ENCODE measurements at places on chromosomes 5 and 9.

GRCh38 chr9:122929796-122930354, 1.4 kb downstream of the ZBTB26 start:
- DNase-seq = no peak

DNA sequence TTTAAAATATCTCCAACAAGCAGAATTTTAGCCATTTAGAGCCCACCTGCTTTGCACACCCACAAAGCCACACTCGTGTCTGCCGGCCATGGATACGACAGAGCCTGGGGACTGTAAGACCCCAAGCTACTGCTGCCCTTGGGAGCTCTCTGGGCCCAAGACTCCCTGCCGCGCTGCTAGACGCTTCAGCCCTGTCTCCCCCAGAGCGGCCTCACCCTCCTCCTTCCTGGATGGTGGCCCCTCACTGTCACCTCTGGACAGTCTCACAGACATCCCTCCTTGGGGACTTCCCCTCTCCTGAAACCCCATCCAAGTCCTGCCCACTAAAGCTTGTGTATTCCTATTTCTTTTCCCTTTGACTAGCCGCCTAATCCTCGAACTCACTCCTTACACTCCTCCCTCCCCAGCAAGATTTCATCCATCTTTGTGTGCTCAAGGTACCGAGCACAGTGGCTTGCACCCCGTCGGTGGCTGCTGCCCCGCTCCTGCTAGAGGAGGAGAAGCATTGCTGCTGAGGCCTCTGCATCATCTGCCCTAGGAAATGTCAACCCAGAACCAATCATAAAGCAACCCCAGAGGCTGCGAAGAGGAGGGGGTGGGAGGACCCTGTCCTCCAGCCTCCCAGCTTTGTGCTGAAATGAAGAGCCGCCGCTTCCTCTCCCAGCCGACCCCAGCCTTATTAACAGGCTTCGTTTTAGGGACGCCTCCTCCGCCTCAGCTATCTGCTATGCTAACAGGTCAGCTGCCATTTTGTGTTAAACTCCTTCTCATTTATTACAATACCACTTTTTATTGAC, 71.2 kb downstream of the CFAP77 start:
- no peak for DNase-seq

- DNase-seq = no peak
Measured at GRCh38 chr9:28177142-28177541, 603.9 kb upstream of the C9orf72 start.

- DNase-seq = no peak
Measured at GRCh38 chr9:130874783-130875182, 21.8 kb downstream of the QRFP start.

GRCh38 chr9:78592811-78593210, 295.9 kb downstream of the PSAT1 start:
- DNase-seq = no peak

GRCh38 chr5:11273180-11273903, 512.3 kb upstream of the DAP start:
- no peak for DNase-seq

- DNase-seq = no peak
Measured at GRCh38 chr5:107673039-107673367, 2.3 kb upstream of the EFNA5 start.

- DNase-seq = no peak
Measured at GRCh38 chr9:6620353-6620752, 25.2 kb downstream of the GLDC start.

GRCh38 chr5:74374656-74375055, 265.9 kb downstream of the ENC1 start:
- no peak for DNase-seq

- no peak for DNase-seq
Measured at GRCh38 chr9:124003636-124004349, 7.8 kb upstream of the LHX2 start.

- DNase-seq = no peak
Measured at GRCh38 chr5:84622461-84622860, 237.8 kb upstream of the EDIL3 start.

GRCh38 chr5:123367739-123368138, 55.5 kb downstream of the CEP120 start:
- DNase-seq = no peak

DNA sequence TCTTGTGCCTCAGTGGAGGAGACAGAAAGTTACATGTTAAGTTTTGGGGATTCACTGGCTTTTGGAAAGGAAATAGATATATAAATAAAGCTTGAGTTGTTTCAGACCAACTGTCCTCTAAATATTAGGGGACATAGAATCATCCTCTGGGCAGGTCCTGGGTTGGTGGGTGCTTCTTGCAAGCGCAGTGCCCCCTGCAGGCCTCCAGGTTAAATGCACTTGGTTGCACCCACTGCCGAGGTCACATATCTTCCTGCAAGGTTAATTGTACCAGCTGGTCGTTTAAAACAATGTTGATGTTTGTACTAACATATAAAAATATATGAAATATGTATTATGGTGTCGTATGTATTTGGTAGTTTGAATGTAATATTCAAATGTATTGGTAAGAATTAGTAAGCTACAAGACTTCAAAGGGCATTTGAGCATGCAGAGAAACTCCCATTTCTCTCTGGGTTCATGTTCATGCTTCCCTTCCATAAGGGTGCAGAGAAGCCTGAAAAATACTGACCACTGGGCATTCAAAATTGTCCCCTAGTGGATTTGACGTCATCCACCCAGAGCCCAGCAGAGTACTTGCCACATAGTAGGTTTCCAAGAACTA, 87.0 kb downstream of the ZNF618 start:
- peak; percentile 56 for DNase-seq

GRCh38 chr5:53934151-53934820, 373.8 kb downstream of the NDUFS4 start:
- DNase-seq = no peak

- no peak for DNase-seq
Measured at GRCh38 chr5:137073189-137073588, 425.9 kb downstream of the SPOCK1 start.

DNA sequence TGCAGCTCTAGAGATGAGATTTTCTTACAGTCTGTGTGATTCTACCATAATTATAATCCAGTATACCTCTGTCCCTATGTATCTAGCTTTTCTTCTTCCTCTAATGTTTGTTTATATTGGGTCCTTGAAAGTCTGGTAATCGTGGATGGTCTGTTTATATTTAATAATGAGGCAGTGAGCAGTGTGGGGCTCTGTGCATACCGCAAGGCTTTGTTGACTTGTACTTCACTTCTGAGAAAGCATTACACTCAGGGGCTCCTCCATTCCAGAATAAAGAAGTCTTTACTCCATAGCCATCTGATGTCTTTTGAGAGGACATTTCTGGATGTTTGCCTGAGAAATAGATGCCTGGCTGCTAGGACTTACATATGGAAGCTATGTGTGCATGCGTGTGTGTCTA, 4.5 kb upstream of the MPDZ start:
- DNase-seq = no peak

DNA sequence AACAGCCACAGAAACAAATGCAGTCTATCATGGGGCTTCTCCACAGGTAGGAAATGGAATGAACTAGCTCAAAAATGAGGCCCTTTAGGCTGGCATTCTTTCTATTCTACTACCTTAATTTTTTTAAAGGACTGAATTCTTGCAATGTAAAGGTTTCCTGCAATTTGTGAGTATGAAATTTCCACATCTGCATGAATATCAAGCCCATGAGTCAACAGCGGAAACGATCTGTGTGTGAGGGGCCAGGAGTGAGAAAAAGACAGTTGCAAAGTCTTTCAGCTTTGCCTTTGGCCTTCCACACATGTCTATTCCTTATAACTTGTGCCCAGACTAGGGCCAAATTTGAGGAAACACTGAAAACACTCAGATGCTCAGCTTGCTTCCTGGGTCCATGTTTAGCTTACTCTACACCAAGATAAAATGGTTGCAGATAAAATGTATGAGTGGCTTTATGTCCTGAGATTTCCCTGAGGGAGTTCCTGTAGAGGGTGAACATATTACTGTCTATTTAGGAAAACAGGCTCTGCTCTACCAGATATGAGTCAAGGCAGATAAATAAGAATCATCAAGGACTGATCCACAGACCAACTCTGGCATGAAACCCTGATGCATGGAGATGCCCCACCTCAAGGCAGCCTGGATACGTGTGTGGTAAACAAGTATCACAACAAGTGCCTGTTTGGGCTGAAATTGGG, 46.5 kb downstream of the RETREG1 start:
- no peak for DNase-seq

DNA sequence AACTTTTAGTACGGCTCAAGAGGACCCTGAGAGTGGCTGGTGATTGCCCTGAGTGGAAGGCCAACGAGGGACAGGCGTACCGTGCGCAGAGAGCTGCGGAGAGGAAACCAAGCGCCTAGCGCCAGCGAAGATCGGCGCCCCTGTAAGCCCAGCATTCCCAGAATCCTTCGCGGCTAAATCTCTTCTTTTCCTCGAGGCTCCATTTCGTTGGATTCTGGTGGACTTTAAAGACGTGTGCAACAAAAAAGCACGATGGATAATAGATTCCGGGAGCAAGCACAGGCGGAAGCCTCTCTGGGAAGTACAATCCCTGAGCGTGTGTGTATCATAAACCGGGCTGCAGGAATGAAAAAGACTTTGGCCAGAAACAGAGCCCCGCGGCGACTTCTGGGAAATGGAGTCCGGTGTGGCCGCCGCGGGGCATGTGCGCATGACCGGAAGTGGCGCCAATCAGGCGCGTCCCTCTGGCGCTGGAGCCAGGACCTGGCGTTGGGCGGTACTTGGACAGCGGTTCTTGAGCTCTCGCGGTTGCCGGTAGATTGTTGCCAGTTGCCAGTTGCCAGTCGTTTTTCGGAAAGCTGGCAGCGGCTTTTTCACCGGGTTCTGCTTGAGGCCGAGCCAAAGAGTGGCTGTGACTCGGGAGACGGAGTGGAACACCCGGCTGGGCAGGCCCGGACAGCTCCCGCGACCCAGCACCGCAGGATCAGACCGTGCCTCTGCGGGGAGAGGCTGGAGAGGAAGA, at the start of gene ZNF79:
TSS of gene ZNF79 (plus strand) at position 449 of the 742 bp plus-strand sequence. CDS start 406 bp downstream, outside the sequence.
- peak; percentile 95 for DNase-seq

GRCh38 chr5:10524376-10525123, 39.3 kb upstream of the ANKRD33B start:
- DNase-seq = no peak

DNA sequence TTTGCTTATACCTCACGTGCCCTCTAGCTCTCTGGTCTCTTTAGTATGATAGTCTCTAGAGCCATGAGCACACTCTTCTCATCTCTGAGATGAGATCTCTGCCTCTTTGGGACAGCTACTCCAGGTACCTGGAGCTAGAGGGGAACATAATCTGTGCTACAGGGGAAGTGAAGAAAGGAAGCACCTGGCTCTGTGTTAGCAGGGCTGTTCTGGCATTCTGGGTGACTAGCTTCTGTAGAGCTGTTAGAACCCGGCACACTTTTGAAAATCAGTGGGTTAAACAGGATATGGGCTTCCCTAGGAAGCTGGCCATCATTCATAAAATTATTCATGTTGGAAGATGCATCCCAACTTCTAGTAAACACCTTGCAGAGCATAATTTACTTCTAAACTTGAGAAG, 224.8 kb downstream of the MCTP1 start:
- no peak for DNase-seq

DNA sequence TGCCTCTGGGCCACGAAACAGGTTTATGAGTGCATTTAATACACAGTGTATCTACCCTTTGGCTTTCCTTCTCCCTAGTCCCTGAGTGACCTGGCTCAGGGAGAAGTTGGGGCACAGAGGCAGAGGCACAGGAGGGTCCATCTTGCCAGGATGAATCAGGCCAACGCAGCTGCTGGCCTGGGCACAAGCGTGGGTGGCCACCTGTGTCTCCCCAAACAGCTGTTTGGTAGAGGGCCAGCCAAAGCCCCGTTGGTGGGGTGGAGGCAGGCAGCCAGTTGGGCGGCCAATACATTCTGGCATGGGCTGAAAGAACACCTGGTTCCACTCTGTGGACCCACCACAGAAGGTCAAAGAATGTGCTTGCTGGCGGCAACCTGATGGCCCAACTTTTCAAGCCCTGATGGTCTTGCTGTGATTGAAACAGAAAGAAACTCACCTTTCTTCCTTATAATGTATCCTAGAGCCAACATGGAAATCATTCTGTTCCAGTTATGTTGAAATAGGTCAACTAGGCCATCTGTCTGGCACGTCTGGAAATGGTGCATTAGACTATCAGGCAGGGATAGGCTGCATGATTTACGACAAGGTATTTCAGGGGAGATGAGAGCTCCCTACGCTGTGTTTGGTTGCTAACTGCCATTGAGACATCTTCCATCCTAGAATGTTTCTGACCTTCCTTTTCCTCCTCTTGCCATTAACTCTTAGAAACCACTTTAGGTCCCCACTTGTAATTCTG, 337.4 kb downstream of the ADAMTS6 start:
- no peak for DNase-seq

GRCh38 chr9:69151506-69151905, 22.6 kb upstream of the TJP2 start:
- no peak for DNase-seq

GRCh38 chr9:81538890-81539289, 150.5 kb downstream of the TLE1 start:
- no peak for DNase-seq

DNA sequence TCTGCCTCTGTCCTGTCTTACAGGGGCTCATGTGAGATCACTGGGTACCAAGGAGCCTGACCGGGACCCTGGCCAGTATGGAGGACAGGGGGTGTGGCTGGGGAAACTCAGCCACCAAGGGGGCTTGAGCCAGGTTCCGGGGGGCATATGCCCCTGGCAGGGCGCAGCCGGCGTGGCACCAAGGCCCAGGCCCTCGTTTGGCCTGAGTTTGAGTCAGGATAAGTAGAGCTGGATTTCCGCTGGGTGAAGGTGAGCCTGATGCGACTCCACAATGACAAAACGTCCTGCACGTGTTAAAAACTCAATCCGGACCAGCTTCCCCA, 616 bp upstream of the TSPAN17 start:
- no peak for DNase-seq

- no peak for DNase-seq
Measured at GRCh38 chr9:97786341-97786740, 66.7 kb upstream of the FOXE1 start.

GRCh38 chr5:151699071-151699901, 12.6 kb upstream of the SPARC start:
- DNase-seq = no peak

Data from activated CD4-positive, alpha-beta T cell treated with anti-CD3 and anti-CD28 coated beads, Interleukin-10, Interleukin-2, amounts not matched to agents 100 ng/mL and 50 ng/mL, durations not matched to agents 16 hours and 8 hours (primary cell).